ENCODE measurements at places on chromosomes 4 and X.

DNA sequence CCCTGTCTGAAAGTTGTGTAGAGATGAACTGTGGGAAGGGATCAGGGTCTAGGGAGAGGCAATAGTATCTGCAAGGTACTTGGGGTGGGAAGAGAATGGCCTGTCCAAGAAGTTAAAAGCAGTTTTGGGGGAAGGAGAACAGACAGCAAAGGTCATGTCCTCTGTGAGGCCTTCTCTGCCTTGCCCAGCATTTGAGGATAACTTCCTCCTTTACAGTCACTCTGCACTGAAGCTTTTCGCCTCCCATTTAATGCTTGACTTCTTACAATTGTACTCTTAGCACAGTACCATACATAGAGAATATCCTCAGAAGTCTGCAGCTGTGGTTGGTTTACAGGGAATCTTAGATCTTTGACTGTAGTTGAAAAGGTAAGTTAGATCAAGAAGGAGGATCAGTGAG is 121.8 kb upstream of the AP1S2 start:
- no peak for DNase-seq

DNA sequence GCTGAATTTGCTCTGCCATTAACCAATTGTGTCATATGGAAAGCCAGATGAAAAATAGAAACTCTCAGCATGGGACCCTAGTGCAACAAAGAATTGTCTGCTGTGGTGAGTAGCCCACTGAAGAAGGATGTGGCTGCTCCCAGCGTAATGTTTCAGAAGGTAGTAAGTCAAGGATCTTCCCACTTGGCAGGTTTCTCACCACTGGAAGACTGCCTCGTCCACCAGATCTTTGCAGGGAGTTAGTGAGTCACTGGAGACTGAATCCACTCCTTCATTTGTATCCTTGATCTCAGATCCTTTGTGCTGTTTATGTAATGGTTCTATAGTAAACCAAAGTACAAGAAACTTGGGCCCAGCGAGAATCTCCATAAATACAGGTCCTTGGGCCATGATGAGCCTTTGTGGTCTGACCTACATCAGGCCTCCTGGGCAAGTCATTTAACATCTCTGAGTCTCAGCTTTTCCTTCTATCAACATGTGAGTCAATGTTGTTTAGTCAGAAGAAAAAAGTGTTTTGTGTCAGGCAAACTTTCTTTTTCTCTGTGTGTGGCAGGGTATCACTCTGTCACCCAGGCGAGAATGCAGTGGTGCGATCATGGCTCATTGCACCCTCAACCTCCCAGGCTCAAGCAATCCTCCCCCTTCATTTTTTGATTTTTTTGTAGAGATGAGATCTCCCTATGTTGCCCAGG is 78.0 kb upstream of the CCDC160 start:
- DNase-seq: no peak

DNA sequence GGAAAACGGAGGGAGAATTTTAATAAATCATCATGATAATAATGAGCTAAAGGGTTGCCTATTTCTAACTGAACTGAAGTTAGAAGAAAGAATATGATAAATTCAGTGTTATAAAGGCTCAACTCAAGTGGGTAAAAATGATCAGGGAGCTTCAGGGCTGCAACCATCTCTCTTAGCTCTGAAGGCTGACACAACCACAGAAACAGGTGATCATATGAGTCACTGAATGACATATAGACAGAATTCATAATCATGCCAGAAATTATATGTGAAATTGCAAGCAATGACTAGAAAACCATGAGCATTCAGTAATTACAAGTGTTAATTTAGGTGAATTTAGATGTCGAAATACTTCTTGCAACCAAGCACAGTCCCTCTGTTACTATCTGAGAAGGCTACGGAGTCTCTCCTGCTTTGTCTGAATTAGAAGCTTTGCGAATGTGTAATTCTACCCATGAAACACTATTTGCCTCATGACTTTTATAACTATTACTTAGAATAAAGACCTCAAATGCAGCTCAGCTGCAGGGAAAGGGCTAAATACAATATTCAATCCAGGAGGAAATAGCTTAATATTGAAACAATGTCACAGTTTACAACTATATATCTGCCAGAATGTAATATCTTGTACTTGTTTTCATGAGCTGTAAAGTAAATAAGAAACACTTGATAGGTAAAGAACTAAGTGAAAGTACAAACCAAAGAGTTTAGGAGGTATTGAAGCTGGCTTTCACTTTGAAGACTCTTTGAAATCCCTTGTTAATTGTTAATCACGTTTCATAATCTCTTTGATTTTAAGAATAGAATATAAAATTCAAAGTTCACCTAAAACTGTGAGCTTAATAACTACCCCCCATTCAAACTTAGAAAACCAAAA is 1972.6 kb downstream of the ARAP2 start:
- DNase-seq: no peak

DNA sequence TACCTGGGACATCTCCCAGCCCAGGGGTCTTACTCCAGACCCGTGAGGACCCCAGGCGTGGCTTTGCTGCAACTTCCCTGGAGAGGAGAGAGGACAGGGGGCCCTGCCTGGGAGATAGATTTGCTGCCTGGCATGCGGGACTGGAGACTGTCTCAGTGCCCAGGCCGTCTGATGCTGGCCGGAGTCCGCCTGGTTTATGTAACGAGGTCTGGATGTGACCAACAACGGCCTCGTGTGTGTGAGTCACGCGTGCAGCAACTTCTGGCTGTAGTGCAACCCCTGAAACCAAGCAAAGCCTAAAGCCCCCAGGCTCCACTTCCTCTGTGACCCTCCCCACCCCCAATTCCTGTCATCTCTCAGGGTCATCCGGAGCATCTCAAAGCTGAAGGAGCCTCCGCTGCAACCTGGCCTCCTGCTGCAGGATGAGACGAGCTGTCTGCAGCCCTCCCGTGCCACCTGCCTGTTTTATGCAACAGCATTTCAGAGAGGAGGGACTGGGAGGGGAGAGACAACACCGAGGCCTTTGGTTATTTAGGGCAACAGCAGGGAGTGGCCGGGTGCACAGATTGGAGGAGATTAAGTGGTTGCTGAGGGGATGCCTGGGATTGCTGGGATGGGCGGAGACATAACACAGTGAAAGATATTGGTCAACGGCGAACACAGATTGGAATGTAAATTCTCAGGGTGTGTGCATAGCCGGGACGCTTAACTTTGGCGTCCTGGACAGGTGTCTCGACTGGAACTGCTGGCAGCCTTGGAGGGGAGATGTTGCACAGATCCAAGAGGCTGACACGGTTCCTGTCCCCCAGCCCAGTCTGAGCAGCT is 16.0 kb downstream of the XG start:
- DNase-seq: no peak

GRCh38 chr4:154643493-154643892 is 31.0 kb upstream of the FGG start:
- no peak for DNase-seq

- no peak for DNase-seq
These were observed 19.3 kb upstream of the IGFBP7 start for GRCh38 chr4:57129477-57129876.

- DNase-seq: peak; percentile 36
These were observed at the start of gene CPE for GRCh38 chr4:165378745-165379677. TSS of gene CPE (plus strand) at chr4:165379008. CDS start at chr4:165379222, 214 bp downstream.

GRCh38 chr4:9811806-9812205 is 30.4 kb downstream of the DRD5 start:
- DNase-seq: no peak

DNA sequence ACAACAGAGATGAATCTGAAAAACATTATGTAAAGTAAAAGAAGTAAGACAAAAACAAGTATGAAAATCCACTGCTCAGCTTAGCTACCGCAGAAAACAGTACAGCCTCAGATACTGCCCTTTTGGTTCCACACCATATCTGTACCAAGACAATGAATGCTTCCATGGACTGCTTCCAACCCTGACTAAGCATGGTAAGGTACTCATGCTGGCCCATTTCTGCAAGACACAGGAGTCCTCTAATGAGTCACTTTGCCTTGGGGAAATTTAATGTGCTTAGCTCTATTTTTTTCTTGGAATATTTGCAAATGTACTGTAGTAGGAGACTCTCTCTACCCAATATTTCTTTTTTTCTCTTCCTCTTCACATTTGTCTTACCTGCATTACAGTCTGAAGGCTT is 931.7 kb upstream of the HS3ST1 start:
- no peak for DNase-seq

GRCh38 chr4:25184056-25184455 is 23.8 kb upstream of the SEPSECS start:
- DNase-seq: no peak

- no peak for DNase-seq
These were observed 48.8 kb upstream of the GALNT7 start for GRCh38 chr4:173119818-173120217.

DNA sequence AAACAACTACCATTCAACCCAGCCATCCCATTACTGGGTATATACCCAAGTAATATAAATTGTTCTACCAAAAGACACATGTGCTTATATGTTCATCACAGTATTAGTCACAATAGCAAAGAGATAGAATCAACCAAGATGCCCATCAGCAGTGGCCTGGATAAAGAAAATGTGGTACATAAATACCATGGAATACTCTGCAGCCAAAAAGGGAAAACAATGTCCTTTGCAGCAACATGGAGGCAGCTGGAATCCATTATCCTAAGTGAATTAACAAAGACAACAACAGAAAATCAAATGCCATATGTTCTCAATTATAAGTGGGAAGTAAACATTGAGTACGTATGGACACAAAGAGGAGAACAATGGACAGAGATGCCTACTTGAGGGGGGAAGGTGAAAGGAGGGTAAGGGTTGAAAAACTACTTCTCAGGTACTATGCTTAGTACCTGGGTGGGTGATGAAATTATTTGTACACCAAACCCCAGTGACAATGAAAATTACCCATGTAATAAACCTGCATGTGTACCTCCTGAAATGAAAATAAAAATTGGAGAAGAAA is 632.1 kb upstream of the AADAT start:
- DNase-seq: no peak

DNA sequence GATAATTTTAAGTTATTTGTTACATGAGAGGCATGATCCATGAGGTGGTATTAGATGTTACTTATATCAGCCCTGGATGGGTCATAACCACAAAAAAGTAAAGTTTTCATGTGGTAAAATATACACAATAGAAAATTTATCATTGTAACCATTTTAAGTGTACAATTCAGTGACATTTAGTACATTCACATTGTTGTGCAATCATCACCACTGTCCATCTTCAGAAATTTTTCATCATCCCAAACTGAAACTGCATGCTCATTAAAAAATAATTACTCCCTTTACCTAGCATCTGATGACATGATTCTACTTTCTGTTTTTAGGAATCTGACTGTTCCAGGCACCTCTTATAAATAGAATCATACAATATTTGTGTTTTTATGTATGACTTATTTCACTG is 11.2 kb downstream of the GK2 start:
- no peak for DNase-seq

- DNase-seq: no peak
These were observed 54.4 kb downstream of the KLHL4 start for GRCh38 chrX:87571964-87572363.

DNA sequence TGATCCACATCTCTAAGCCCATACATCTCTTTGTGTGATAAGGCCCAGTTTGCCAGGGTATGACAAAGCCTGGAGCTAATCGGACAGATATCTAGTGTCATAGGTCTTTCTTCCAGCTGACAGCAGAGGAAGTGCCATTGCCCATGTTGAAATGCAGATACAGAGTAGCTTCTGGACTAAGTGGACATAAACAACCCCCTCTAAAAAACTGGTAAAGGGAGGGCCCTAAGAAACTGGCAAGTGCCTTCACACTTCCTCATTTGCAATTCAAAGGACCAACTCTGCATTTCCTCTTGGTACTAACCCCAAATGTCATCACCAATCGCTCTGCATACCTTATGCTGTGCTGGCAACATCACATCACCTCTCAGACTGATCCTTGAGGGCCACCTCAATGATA is 20.8 kb downstream of the ARHGEF6 start:
- DNase-seq: no peak

All from activated CD4-positive, alpha-beta T cell treated with anti-CD3 and anti-CD28 coated beads, Interleukin-2, amount 50 U/mL, for 24 hours (primary cell).